Urinary bladder (tissue), 4 donors: ENCODE measurements at places on chromosomes 16 and 17. TPM values are rescaled to one million over a fixed set of nuclear protein-coding genes. Genes with fewer than 3 reads are reported as not detected.

- DNase-seq, result no peak
Measured at GRCh38 chr16:49472598-49472997, 99.0 kb downstream of the C16orf78 start.

LRRC46 gene
- polyA plus RNA-seq, result 0.30 TPM

GRCh38 chr17:51164911-51165679 lies 1.1 kb upstream of the NME2 start:
- DNase-seq, result no peak

GRCh38 chr16:31880322-31880979 lies 6.8 kb downstream of the ZNF267 start:
- DNase-seq, result no peak

DNA sequence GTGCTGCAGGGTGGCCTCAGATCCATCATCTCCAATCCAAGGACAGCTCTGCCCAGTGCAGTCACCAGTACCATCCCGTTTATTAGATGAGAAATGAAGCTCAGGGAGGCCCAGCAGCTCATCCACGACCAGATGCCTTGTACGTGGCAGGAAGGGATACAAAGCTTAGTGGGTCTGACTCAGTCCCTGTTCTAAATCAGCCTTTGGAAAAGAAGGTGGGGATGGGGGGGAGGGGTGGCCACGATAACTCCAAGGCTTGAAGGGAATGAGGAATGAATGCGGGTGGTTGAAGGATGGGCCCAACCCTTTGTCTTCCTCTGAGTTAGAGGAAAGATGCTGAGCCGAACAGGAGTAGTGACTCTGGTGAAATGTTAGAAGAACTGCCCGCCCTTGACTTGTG lies 25.8 kb downstream of the LLGL2 start:
- no peak for DNase-seq

DNA sequence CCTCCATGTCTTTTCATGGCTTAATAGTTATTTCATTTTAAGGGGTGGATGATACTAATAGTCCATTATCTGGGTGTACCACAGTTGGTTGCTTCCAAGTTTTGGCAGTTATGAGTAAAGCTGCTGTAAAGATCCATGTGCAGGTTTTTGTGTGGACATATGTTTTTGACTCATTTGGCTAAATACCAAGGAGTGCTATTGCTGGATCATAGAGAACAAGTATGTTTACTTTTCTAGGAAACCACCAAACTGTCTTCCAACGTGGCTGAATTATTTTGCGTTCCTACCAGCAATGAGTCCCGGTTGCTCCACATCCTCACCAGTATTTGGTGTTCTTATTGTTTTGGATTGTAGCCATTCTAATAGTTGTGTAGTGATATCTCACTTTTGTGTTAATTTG lies 181.9 kb downstream of the SPECC1 start:
- DNase-seq, result no peak

GRCh38 chr17:39926588-39927100 lies 757 bp downstream of the ORMDL3 start:
- DNase-seq, result no peak

GRCh38 chr17:56431736-56432135 lies 161.8 kb upstream of the NOG start:
- no peak for DNase-seq

SLC25A19 gene
- polyA plus RNA-seq, result 10.1 TPM

DNA sequence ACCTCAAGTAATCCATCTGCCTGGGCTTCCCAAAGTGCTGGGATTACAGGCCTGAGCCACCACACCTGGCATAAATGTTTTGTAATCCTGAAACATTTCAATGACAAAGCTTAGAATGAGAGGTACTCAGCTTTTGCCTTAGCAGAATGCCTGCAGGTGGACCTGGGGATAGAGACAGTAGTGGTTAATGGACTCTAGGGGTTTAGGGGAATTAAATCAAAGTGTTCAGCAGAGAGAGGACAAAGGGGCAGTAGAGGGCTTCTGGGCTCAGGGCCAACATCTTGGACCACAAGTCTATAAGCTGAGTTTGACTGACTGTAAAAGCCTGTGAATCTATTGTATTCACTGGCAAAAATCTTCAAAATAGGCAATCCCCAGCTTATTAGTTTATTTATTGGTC lies 36.0 kb upstream of the MED13 start:
- no peak for DNase-seq

DNA sequence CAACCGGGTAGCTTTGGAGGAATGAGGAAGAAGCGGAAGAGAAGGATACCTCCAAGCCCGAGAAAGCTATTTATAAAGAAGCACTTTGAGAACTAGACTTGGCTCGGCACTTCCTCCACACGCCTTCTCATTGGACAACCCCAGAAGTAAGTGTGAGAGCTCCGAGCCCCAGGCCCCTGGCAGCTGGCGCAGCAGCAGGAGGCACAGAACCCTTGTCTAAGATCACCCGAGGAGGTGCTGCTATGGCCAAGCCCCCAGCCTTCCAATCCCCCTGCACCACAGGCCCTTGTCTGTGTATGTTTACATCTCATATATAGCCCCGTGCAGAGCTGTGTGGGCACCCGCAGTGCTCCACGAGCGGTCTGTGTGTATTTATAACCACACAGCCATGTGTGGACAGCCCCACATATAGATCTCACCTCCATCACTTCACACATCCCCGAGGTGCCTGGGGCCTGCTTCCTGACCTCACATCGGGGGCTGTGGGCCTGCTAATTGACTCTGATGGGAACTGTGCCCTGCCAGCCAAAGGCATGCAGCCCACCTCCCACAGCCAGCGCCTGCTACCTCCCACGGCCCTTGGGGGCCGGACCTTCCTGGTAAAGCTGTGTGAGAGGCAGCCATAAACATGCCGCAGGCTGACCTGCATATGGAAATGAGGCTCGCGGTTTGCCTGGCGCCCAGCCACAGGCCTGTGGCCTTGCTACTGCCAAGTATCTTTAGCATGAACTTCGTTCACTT lies 96.1 kb downstream of the C17orf67 start:
- DNase-seq, result no peak

DNA sequence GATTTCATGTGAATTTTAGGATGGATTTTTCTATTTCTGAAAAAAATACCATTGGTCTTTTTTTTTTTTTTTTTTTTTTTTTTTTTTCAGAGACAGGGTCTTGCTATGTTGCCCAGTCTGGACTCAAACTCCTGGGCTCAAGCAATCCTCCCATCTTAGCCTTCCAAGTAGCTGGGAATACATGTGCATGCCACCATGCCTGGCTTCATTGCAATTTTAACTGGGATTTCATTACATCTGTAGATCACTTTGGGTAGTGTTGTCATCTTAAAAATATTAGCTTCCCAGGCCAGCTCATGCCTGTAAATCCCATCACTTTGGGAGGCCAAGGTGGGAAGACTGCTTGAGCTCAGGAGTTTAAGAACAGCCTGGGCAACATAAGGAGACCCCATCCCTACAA lies 54.8 kb downstream of the TOM1L2 start:
- no peak for DNase-seq

VTN gene
- polyA plus RNA-seq, result 7.4 TPM

SCO1 gene
- polyA plus RNA-seq, result 25.1 TPM

DNA sequence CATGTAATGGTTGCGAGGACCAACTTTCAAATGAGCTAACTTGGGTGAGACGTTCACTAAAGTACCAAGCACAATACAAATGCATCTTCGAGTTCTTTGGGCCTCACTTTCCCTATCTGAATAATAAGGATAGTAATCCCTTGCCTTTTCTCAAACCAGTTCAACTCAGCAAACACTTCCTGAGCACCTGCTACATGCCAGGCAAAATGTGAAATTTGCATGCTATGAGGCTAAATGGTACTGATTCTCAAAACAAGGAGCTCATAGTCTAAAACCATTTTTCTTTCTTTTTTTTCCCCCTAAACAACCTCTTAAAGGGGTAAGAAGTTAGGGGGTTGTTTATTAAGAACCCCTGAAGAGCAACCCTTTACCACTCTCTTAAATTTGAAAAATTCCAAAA lies 101.4 kb upstream of the HLF start:
- DNase-seq, result no peak

- DNase-seq, result no peak
Measured at GRCh38 chr16:57726433-57726947, 9.1 kb upstream of the KATNB1 start.

- no peak for DNase-seq
Measured at GRCh38 chr17:33124871-33125551, 133.4 kb downstream of the SPACA3 start.

PDILT gene
- not detected for polyA plus RNA-seq

GRCh38 chr16:53123747-53124146 lies 69.0 kb downstream of the CHD9 start:
- no peak for DNase-seq

GRCh38 chr16:80231121-80231520 lies 309.7 kb upstream of the DYNLRB2 start:
- no peak for DNase-seq

- no peak for DNase-seq
Measured at GRCh38 chr16:81528256-81528655, 83.6 kb downstream of the CMIP start.

- no peak for DNase-seq
Measured at GRCh38 chr17:40526668-40527067, 25.2 kb upstream of the TNS4 start.

DNA sequence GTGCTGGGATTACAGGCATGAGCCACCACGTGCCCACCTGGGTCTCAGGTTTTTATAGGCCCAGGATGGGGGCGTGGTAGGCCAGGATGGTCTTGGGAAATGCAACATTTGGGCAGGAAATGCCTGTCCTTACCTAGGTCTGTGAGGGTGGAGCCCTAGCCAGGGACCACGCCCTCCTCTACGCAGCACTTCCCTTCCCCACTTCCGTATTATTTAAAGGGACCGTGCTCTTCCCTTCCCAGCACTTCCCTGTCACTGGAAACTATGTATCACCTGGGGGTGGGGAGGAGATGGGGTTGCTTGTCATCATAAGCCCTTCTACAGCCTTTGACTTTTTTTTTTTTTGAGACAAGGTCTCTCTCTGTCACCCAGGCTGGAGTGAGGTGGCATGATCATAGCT lies 238.9 kb upstream of the NLRP1 start:
- no peak for DNase-seq

TP53TG3B gene
- not detected for polyA plus RNA-seq

DNA sequence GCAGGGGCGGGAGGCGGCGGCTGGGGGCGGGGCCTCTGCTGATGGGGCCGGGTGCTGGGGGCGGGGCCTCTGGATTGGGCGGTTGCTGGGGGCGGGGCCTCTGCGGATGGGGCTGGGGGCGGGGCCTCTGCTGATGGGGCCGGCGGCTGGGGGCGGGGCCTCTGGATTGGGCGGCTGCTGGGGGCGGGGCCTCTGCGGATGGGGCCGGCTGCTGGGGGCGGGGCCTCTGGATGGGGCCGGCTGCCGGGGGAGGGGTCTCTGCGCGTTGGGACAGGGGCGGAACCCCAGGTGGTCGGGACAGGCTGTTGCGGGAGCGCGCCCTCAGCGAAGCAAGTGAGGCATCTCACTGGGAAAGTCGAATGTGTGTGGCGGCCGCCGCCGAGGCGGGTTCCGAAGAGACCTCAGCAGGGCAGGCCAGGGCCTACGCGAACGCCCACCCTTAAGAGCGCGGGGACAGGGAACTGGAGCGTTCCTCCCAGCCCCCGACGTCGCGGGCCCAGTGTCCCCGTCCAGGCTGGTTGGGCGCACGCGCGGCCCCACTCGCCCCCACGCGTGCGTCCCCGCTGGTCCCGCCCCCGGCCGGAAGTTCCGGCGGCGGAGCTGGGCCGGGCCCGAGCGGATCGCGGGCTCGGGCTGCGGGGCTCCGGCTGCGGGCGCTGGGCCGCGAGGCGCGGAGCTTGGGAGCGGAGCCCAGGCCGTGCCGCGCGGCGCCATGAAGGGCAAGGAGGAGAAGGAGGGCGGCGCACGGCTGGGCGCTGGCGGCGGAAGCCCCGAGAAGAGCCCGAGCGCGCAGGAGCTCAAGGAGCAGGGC lies at the start of gene STUB1:
STUB1 (plus strand) TSS at position 597 of the 811 bp plus-strand sequence; CDS start at position 713, 116 bp downstream.
- peak; percentile 55 for DNase-seq

DNA sequence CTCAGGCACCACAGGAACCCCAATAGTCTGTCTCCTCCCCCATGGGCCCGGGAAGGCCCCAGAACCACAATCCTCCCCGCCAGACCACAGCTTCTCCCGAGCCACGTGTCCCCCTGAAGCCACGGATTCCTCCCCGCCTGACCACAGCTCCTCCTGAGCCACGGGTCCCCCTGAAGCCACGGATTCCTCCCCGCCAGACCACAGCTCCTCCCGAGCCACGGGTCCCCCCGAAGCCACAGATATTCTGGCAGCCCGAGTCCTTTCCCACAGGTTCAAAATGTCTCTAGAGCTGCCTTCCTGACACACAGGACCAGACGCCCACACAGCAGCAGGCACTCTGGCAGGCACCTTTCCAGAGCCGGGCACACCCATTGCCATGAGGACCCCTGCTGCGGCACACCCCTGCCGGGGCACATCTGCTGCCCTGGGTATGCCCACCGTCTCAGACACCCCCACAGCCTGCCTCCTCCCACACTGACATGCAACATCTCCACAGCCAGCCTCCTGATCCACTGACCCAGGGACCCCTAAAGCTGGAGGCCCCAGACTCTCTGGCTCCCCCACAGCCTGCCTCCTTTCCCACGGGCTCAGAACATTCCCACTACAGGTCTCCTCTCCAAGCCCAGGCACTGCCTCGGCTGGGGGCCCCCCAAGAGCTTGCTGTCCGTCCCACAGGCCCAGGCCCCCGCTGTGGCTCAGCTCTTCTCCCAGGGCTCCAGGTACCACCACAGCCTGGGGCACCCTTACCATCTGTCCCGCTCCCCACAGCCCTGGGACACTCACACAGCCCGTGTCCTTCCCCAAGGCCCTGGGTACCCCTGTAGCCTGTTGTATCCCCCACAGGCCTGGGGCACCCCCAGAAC lies 2.2 kb downstream of the KIAA0753 start:
- DNase-seq, result no peak

DNA sequence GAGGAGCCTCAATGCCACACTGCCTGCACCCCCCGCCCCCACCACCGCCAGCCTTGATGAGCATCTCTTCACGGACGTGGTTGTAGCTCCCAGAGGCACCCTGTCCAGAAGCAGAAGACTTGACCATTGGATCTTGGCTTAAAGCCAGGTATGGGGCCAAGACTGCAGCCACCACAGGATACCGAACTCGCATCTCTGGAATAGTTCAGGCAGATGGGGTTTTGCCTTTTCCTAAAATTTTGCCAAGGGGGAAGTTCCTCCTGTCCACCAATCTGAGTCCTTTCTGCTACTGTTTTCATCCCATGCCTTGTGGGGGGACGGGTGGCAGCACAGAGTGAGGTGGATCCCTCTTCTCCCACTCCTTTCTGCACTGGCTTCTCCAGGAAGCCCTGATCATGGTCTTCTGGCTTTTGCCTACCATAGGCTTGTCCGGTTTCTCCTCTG lies 939 bp downstream of the CORO6 start:
- no peak for DNase-seq
